Activated gamma-delta T cell (primary cell): ENCODE measurements at places on chromosomes 1 and 21.

DNA sequence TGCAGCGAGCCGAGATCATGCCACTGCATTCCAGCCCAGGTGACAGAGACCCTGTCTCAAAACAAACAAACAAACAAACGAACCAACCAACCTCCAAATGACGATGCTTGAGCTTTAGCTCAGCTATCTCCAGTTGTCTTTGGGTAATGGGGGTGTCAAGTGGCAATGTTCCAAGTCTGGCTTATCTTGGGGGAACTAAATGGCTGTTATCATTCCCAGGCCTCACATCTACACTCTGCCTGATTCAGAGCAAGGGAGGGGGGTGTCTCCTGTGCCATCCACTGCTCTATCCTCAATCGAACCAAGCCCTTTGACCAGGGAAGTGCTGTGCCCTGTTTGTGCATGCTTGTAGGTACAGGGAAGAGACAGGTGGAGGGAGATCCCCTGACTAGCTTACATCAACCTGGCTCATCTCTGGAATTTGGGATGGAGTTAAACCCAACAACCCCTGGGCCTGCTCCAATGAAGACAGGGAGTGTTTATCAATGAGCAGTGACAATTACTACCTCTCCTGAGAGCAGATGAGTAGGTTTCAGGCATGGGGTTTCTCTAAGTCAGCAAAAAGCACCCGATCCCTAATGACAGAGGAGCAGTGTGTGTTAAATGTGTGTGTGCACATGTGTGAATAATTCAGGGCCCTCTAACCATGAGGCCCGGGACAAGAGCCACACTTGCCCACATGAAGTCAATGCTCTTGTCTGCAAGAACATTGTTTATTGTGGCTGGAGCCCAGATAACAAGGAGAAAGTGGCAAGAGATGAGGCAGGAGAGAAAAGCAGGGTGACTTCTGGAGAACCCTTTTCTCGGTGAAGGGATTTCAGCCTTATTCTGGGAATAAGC is 20.3 kb upstream of the IL6R start:
- DNase-seq, result no peak

DNA sequence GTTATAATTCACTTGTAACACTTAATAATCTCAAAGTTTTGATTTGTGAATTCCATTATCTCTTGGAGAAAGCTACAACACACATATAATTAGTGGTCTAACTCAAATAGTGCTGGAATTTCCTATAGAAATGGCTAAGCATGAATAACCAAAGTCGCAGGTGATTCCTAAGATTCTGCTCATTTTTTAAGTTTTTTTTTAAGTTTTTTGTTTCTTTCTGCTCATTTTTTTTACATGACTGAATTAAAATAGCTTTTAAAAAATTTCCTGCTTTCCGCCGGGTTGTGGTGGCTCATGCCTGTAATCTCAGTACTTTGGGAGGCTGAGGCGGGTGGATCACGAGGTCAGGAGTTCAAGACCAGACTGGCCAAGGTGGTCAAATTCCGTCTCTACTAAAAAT is 90.4 kb downstream of the APP start:
- DNase-seq, result no peak

DNA sequence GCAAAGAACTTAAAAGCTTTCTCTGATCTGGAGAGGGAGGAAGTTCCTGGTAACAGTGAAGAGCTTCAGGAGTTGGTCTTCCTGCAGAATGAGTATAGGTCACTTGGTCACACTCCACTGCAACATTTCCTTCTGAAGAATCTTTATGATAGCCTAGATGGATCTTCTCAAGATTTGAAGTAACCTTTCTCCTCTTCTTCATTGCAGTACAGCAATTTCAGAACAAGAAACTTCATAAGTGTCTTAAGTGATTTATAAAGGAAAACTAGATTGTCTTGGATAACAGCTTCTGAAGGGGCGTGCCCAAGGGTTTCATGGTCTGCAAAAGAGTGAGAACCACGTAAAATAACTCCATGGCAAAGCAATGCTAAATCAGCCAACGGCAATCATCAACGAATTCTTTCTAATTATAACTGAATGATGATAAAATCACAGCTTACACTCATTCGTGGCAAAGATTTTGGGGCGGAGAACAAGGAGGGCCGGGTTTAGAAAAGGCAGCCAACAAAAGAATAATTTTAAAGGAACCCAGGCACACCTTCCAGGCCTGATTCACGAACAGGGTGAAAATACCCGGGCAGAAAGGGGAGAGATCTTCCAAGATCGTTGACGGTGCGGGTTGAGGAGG is 53.9 kb upstream of the ASPM start:
- no peak for DNase-seq

DNA sequence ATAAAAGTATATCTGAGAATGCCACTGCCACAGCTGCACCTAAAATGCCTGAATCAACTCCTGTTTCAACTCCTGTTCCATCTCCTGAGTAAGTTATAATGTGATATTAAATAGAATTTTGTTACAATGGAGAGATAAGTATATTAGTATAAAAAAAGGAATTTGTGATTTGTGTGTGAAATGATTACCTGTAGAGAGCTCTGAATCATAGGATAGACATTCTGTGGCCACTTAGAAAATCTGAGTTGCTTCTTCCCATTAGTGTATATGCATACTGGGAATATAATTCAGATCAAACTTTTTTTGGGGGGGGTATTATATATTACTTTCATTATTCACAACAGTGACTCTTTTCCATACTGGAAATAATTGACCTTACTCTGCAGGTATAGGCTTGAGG is 52.9 kb downstream of the SUCO start:
- no peak for DNase-seq

- no peak for DNase-seq
Observed at GRCh38 chr1:162861625-162862024, 650 bp upstream of the CCDC190 start.

GRCh38 chr1:159959451-159959850 is 5.4 kb upstream of the SLAMF9 start:
- no peak for DNase-seq

GRCh38 chr1:230621324-230622030 is 20.8 kb upstream of the COG2 start:
- DNase-seq, result no peak

GRCh38 chr1:1758692-1759455 is 19.4 kb downstream of the NADK start:
- no peak for DNase-seq

DNA sequence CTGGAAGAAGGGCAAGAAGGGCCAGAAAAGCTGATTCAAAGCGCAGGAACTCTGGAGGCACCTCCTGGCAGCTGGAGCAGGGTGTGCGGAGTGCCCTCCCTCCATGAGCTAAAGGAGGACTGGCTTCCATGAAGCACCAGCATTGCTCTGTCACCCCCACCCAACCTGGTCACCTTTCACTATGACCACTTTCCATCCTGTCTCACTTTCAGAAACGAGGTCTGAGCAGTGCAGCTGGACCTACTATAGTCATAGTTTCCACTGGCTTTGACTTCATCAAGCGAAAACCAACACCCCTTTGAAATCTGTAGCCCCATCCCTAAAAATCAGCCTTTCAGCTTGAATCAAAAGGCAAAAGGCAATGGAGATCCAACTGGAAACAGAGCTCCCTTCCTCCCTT is 84.8 kb upstream of the CACNA1E start:
- no peak for DNase-seq

- DNase-seq, result no peak
Observed at GRCh38 chr21:36689324-36689723, 9.6 kb upstream of the SIM2 start.

DNA sequence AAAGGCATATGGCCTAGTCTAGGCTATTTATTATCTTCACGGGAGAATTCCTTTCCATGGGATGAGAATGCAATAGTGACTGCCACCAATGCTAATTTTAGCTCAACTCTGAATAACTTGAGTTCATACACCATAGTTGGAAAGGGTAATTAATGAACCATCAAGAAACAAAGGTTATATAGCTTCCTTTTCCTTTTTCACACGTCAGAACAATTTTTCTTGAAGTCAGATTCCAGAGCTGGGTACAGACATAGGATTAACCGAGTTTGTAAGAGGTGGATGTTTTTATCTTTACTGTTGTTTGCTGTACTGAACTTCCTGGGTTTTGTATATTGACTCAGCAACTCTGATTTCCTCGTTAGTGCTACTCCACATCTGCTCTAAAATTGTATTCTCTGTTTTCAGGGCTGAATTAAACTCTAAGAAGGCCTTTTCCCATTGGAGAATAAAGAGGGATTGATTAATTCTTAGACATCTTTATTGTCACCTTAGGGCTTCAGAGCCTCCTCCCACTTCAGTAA is 262.0 kb downstream of the NUF2 start:
- DNase-seq, result no peak
